ENCODE measurements at places on chromosomes 7 and 10.

GRCh38 chr7:1369916-1370657 lies 89.2 kb downstream of the MICALL2 start:
- DNase-seq: no peak

DNA sequence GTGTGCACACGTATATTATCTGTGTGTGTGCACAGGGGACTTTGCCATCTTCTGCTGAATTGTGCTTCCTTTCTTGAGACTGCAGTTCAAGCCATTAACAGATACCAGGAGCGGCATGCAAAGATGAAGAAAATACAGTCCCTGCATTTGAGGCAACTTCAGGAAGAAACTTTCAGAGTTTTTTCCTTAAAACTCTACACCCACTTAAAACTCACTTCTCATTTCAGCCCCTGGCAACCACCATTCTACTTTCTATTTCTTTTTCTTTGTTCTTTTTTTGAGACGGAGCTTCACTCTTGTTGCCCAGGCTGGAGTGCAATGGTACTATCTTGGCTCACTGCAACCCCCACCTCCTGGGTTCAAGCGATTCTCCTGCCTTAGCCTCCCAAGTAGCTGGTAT lies 448.9 kb upstream of the ZMIZ1 start:
- no peak for DNase-seq

- DNase-seq: no peak
Observed at GRCh38 chr10:480498-480927, 209.0 kb downstream of the DIP2C start.

DNA sequence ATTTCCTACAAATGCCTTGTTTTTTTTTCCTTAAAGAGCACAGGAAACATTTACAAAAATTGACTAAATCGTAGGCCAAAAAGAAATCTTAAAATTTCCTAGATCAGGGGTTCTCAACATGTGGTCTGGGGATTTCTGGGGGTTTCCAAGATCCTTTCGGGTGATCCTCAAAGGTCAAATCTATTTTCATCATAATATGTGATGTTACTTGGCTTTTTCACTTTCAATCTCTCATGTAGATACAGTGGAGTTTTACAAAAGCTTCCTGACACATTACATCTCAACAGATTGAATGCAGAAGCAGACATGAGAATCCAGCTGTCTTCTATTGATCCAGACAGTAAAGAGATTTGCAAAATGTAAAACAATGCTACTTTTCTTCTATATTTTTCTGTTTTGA lies 497.3 kb downstream of the INHBA start:
- DNase-seq: no peak

DNA sequence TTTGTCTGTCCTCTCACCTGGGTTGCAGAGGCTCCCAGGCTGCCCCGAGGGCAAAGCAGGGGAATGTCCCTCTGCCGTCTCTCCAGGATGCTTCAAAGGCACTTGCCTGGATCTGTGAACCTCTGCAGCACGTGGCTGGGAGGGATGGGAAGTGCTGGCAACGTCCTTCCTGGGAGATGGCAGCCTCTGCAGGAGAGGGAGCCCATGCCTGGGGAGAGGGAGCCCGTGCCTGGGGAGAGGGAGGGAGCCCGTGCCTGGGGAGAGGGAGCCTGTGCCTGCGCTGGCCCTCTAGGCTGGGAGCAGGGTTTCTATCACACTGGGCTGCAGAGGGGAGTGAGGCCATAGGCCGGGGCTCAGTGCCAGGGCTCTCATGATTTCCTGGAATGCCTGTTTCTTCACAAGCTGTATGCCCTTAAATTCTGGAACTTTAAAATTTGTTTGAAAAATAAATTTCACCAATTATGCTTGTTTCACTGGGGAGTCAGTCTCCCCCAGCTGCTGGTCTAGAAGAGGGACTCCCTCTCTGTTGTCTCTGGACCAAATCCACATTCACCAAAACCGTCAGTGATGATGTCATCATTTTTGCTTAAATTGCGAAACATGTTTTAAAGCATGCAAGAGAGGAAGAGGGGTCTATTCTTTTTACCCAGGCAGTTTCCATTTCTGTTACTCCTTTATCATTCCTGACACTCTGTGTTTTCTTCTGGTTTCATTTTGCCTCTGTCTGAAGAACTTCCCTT lies 135.7 kb downstream of the DNAJB6 start:
- DNase-seq: no peak

DNA sequence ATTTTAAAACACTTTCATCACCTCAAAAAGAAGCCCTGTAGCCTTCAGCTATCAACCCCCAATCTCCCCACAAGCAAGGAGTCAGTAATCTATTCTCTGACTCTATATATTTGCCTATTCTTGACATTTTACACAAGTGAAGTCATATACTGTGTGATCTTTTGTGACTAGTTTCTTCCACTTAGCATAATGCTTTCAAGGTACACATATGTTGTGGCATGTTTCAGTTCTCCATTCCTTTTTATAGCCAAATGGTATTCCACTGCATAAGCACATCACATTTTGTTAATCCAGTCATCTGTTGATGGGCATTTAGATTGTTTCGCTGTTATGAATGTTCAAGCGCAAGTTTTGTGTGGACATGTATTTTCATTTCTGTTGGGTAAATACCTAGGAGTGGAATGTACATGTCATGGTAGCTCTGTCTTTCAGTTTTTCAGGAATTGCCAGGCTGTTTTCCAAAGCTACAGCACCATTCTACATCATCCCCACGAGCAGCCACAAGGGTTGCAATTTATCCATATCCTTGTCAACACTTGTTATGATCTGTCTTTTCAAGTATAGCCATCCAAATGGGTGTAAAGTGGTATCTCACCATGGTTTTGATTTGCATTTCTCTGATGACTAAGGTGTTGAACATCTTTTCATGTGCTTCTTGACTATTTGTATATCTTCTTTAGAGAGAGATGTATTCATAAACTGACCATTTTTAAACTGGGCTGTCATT lies 405.6 kb downstream of the KCNMA1 start:
- DNase-seq: no peak

DNA sequence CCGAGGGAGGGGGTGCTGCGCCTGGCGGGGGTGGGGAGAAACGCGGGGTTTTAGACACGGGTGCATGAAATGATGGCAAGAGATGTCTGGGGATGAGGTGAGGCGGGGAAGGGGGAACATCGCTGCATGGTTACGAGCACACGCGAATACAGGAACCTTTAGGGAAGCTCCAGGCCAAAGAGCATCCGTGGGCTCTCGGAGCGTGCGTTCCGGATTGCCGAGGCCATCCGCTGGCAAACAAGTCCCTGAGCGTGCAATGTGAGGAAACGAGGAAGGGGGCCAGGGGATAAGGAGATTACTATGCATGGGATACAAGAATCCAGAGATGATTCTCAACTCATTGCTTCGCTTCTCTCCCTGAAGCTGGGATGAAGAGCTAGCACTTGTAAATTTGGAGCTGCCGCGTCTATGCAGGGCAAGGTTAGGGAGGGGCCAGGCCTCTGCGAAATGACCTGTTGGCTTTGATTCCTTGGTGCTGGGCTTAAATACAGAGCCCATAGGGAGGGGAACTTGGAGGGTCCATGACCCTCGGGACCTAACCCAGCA lies 520 bp upstream of the WNT2 start:
- DNase-seq: no peak

GRCh38 chr7:26420422-26421019 lies 128.9 kb downstream of the SNX10 start:
- no peak for DNase-seq

DNA sequence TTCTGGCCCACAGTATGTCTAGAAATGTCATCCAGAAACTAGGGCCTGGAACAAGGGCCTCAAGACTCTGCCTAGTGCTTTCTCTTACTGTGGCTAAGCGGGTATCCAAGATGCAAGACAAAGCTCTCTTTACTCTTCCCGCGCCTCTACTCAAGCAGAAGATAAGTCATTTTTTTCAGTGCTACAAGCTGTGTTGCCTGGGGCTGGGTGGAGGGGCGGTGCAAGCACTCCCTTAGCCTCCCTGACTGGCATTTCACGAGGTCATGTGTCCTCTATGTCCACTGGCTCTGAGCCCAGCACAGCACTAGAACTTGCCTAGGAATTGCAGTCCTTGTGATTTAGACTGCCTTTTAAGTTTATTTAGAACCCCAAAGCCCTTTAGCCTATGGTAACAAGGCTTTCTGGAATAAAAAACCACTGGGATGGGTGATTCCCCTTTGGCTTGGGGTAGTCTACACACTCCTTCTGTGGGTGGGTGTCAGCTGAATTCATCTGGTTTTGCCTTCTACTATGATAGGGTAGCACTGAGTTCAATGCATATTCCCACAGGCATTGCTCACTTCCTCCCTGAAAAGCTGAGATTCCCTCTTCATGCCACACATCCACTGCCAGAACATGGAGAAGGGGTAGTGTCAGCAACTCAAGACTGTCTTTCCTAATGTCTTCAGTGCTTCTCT lies 371.8 kb upstream of the KCND2 start:
- no peak for DNase-seq

DNA sequence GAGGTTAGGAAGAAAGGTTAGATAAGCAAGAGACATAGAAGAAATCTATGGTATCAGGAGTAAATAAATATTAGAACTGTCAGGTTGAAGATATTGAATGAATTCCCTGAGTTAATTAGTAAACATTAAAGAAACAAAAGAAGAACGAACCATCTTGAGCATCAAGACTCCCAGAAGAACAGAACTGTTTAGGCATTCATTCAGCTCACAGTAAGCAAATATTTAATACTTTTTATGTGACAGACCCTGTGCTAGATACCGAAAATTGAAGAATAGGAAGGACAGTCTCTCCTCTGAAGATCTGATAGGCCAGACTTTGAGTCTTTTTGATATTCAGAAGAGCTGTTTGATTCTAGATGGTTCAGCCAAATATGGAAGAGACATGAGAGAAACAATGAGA lies 731.5 kb downstream of the XPNPEP1 start:
- no peak for DNase-seq

- DNase-seq: no peak
Observed at GRCh38 chr10:68153473-68154210, 44.4 kb downstream of the MYPN start.

- no peak for DNase-seq
Observed at GRCh38 chr7:18902892-18903291, 214.5 kb downstream of the TWIST1 start.

GRCh38 chr7:121101083-121101482 lies 112.6 kb downstream of the CPED1 start:
- no peak for DNase-seq

DNA sequence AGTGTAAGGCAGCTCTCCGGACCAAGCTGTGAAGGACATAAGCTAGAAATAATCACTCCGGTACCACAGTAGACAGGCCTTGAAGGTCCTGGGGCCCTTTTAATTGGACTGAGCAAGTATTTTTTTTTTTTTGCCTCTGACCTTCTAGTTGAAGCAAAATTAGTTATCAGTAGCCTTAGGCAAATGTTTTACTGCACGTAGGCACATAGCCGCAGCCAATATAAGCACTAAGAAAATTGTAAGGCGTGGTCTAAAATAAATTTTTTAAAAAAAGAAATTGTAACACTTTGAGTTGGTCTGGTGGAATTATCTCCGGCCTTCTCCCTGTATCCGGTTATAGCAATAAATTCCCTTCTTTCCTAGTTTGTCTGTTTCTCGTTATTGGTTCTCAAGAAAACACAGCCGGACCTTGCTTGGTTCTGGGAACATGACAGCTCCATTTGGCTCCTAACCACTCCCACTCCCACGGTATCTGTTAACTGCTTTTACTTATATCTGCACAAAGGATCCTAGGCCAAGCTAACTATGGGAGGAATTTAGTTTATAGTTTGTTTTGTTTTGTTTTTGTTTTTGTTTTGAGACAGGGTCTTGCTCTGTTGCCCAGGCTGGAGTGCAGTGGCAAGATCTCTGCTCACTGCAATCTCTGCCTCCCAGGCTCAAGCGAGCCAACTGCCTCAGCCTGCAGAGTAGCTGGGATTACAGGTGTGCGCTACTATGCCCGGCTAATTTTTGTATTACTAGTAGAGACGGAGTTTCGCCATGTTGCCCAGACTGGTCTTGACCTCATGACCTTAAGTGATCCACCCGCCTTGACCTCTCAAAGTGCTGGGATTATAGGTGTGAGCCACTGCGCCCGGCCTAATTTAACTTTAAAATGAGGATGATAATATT lies 124.4 kb upstream of the KIF5B start:
- no peak for DNase-seq

DNA sequence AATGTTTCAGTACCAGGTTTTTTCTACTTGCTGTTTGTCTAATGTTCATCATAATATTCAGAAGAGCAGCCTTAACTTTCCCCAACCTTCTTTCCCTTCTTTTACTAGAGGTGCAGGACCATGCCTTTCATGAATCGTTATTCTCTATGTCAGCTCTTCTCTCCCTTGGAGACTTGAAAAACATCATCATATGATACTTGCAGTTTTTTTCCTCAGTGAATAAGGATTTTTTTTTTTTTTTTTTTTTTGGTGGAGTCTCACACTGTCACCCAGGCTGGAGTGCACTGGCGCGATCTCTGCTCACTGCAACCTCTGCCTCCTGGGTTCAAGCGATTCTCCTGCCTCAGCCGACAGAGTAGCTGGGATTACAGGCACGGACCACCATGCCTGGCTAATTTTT lies 30.1 kb downstream of the SMNDC1 start:
- no peak for DNase-seq

GRCh38 chr7:18770154-18770811 lies 274.7 kb downstream of the HDAC9 start:
- no peak for DNase-seq

- no peak for DNase-seq
Observed at GRCh38 chr10:17781856-17782255, 27.3 kb upstream of the MRC1 start.

- DNase-seq: no peak
Observed at GRCh38 chr7:102978284-102978683, 65.5 kb downstream of the LRRC17 start.

DNA sequence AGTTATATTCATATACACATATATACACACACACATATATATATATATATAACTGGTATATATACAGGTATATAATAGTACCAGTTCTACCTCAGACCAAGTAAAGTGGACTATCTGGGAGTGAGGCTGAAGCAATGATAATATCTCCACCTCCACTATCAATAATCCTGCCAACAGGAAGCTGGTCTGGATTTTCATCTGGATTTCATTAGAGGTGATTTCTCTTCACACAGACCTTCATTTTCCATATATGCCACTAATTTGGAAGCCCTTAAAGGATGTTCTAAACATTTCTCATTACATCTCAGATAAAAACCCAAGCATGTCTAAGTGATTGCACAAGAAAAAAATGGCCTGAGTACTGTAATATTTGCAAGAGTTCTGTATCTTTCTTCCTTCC lies 1.7 kb upstream of the SLC35B4 start:
- DNase-seq: no peak

All from activated T-cell treated with anti-CD3 and anti-CD28 coated beads for 48 hours (primary cell).